ENCODE measurements at places on chromosomes 13 and 19.
A peak's percentile ranks its signal among the peaks of the same experiment; 100 is the strongest.

- no peak for ATAC-seq
Measured at GRCh38 chr13:73913751-73914518, 220.3 kb downstream of the KLF12 start.

- no peak for ATAC-seq
Measured at GRCh38 chr19:28039677-28040381, 1173.1 kb downstream of the UQCRFS1 start.

- ATAC-seq, result no peak
Measured at GRCh38 chr13:91504216-91504615, 105.8 kb downstream of the GPC5 start.

DNA sequence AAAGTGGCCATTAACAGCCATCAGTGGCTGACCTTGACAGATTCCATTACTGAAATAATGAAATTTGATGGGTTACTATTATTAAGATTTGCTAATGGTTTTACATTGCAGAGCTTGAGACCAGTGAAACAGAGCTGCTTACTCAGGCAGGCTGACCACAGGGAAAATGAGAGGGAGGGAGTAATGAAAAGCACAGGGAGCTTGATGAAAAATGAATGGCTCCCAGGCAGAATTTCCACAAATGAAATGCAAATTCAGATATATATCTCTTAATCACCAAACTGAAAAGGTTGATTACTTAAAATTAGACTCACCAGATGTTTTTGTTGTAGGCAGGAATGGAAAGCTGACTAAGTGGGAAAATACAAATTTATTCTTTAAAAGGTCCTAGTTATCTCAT, 36.1 kb downstream of the HTR2A start:
- ATAC-seq, result no peak

DNA sequence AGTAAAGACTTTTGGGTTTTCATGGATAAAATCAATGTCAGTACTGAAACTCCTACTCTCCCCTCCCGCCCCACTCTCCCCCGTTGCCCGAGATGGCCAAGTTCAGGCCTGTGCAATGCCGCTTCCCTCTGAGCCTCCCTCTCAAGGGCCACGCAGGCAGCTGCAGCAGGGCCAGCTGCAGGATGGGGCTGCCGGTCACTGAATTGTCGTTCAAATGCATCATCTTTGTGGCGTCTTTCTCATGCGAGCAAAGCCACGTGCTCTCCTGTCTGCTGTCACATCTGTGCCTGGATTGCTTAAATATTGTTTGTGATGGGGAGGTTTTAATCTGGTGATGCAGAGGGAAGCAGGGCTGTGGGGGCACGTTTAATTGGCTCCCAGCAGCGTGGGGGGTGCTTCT, 26.6 kb downstream of the SHISA2 start:
- no peak for ATAC-seq

DNA sequence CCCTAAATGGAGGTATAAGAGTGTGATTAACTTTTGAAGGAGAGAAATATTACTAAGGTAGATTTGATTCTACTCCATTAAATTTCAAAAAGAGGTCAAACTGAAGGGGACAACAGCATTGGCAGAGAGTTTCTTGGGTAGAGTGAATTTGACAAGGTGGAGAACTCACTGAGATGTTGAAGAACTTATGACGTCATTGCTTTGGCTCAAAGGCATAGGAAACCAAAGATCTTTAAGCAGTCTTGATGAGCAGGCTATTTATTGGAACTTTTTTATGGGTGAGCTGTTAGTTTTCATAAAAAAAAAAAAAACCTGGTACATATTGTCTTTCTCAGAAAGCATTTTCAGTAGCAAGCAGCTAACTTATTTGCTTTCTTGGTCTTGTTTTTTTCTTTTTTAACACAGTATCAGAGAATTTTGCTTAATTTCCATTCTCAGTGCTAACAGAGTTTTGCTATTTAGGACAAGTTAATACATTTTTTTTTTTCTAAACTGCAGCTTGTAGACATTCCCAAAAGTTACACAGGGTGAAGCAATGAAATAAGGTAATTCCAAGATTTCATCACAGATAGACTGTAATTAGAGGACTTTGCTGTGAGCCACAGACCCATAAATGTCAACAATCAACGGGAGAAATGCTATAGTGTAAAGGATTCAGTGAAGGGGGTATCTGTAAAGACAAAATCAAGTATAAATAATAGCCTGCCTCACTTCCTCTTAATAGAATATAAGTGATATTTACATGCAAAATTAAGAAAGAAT, 412.2 kb upstream of the KLHL1 start:
- no peak for ATAC-seq

- no peak for ATAC-seq
Measured at GRCh38 chr13:98959291-98959690, 18.6 kb downstream of the DOCK9 start.

DNA sequence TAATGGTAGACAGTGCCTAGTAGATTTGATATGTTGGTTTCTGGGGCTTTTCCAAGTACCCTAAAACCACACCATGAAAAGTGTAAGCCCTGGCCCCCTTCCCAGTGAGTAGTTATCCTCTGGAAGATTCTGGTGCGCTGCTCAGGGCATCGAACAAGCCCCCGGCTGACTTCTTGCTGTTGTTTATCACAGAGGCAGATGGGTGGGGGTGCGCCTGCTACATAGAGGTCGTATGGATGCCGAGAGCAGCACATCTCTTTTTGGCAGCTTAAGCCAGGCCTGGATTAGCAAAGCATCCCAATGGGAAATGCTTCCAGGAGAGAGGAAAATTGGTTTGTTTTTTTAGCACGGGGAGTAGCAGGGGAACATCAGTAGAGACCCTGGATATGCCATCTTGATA, 26.3 kb upstream of the SPATA13 start:
- no peak for ATAC-seq

GRCh38 chr13:94550062-94550738, 45.8 kb downstream of the TGDS start:
- peak; percentile 0 for ATAC-seq

DNA sequence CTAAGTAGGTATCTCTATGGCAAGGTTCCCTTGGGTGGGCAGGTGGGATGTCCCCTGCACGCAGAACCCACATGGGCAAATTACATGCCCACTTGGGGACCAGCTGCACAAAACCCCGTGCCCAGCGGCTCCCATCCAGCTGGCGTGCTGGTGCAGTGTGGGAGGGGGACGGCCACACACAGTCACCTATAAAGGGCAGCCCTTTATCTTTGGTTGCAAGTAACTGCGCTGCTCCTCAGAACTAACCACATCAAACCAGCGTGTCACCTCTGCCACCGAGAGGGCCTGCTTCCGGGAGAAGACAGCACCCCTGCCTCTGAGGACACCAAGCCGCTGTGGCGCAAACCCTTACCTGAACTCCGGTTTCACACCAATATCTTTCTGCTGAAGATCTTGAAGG, 32.2 kb downstream of the ANKRD27 start:
- peak; percentile 98 for ATAC-seq

- no peak for ATAC-seq
Measured at GRCh38 chr19:44596428-44597130, 16.8 kb upstream of the IGSF23 start.

- no peak for ATAC-seq
Measured at GRCh38 chr13:29472332-29472961, 123.0 kb downstream of the SLC7A1 start.

- ATAC-seq, result peak; percentile 49
Measured at GRCh38 chr19:1513499-1514294, 878 bp upstream of the ADAMTSL5 start.

DNA sequence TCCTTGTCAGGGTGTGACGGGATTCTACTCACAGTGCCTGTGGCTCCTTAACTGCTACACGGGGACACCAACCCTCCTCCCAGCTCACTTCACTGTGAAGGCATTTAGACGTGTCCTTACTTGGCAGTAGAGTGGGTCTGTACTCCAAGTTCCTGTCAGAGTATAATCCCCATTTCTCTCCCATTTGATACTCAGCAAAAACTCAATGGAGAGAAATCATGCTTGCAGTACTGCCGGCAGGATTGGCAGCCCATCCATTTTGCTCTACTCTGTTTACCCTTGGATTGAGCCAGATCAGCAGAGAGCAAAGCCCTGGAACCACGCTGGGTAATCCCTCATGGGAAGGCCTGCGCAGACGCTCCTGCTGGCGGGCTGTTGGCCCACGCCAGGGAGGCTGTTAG, 28.9 kb downstream of the ARL11 start:
- ATAC-seq, result no peak

GRCh38 chr19:38977445-38978325, 2.1 kb upstream of the FBXO17 start:
- ATAC-seq, result peak; percentile 93

DNA sequence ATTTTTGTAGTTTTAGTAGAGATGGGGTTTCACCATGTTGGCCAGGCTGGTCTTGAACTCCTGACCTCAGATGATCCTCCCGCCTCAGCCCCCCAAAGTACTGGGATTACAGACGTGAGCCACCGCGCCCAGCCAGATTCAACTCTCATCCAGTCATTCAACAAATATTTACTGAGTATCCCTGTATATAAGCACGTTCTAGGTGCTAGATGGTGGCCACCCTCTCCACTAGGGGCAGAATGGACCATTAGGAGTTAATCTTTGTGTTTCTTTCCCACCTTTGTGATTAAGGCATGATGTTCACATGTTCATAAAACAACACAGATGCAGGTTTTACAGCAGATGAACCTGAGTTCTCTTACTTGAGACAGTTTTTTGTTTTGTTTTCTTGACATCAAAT, 7.3 kb downstream of the SHKBP1 start:
- no peak for ATAC-seq

DNA sequence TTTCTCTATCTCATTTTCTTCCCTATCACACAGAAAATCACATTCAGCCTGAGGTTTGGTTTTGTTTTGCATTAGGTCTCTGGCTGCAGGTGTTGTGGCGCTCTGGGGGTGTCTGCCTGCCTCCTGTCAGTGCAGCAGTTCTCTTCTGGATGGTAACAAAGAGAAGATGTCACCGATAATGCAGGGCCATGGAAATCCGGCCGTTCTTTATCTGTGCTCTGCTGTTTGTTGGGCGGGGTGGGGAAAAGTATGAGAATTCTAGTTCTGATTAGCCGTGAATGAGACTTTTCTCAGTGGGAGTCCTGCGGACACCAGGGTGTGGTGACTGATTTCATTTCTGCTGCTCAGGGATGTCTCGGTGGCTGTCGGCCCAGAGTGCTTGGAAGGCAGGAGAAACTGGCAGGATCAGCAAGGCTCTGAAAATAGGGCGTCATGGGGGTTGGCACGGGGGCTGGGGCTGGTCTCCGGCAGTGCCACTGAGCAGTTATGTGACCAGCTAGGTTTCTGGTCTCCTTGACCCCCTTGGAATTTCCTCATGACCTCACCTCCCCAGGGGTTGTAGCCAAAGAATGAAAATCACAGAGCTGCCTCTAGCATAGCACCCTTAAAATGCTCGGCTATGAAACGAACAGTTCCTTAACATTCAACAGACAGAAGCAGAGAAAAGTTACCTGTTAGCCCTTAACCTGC, 5.0 kb downstream of the RNF113B start:
- no peak for ATAC-seq

DNA sequence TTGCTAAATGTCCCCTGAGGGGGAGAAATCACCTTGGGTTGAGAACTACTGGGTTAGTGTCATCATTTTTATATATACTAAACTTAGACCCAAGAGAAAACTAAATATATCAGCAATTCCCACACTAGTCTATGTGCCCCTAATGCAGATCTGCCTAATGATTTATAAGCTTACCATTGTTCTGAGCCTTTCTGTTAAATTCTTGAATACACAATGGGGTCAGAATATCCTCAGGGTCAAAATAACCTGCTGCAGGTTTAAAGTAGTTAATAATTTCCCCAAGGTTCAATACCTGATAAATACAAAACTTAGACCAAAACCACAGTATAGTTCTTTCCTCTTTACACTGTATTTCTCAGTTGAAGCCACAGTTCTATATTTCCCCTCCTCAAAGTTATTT, 4.6 kb downstream of the VWA8 start:
- no peak for ATAC-seq

- no peak for ATAC-seq
Measured at GRCh38 chr13:24279327-24280110, 29.9 kb upstream of the C1QTNF9 start.

DNA sequence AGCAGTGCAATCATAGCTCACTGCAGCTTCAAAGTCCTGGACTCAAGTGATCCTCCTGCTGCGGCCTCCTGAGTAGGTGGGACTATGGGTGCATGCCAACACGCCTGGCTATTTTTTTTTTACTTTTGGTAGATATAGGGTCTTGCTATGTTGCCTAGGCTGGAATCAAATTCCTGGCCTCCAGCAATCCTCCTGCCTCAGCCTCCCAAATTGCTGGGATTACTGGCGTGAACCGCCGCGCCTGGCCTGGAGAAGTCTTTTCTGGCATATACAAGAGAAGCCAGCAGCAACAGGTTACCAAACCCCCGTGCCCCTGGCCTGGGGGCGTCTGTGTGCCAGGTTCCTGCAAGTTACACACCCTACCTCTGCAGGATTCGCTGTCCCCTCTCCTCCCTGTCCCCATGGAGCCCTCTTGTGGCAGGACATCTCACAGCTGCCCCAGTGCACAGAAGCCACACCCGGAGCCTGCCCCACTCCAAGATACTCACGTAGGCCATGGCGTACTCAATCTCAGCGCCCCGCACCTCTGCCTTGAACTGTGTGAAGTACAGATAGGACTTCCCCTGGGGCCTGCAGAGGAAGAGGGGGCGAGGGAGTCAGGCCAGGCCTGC, 9.9 kb downstream of the MYDGF start:
- ATAC-seq, result no peak
